Naive thymus-derived CD4-positive, alpha-beta T cell (primary cell): ENCODE measurements at places on chromosomes 13 and 19.

- DNase-seq = no peak
These were observed 1.7 kb downstream of the PRDX2 start for GRCh38 chr19:12799742-12800465.

DNA sequence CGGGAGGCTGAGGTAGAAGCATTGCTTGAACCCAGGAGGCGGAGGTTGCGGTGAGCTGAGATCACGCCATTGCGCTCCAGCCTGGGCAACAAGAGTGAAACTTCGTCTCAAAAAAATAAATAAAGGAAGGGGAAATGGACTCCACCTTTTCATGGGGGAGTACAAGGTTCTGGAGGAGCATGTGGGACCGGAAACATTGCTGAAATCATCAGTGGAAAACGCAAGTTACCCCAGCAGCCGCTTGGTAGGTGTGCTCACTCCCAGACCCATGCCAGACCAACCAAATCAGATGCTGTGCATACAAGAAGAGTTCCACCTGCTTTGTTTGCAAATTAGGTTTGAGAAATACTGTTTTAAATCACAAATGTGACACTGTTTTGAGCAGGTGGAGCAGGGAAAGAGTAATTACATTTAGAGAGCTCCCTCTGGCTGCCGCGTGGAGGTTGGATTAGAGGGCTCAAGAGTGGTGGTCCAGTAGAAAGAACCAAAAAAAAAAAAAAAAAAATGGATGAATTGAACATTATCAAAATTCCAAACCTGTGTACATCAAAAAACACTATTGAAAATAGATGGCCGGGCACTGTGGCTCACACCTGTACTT, 4.9 kb downstream of the ERICH4 start:
- no peak for DNase-seq

- peak; percentile 51 for DNase-seq
These were observed 4.7 kb upstream of the GJB2 start for GRCh38 chr13:20197361-20197834.

DNA sequence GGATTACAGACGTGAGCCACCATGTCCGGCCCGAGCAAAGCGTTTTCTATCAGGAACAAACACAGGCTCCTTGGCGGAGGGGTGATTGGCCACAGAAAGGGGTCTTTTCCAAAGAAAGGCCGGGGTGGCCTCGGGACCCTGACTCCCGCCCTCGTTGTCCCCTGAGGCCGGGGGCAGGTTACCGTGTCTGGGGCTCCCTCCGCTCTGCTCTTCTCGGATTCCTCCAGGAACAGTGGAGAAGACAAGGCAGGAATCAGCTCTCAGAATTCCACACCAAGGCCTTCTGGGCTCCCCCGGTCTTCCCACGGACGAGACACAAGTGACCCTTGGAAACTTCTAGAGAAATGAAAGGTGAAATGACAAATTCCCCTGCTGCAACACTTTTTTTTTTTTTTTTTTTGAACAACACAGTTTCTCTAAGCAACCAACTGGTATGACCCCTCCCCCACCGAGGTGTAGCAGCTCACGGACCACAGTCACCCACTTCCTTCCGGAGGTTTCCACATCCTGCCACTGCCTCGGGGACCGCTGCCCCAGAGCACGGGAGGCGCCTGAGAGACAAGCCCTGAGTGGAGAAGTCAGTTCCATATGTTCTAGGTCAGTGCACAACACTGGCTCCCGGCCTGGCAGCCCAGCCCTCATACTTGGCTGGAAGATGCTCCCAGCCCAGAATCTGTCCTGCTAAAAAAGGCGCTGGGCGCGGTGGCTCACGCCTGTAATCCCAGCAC, 11.0 kb downstream of the MOB3A start:
- peak; percentile 95 for DNase-seq

DNA sequence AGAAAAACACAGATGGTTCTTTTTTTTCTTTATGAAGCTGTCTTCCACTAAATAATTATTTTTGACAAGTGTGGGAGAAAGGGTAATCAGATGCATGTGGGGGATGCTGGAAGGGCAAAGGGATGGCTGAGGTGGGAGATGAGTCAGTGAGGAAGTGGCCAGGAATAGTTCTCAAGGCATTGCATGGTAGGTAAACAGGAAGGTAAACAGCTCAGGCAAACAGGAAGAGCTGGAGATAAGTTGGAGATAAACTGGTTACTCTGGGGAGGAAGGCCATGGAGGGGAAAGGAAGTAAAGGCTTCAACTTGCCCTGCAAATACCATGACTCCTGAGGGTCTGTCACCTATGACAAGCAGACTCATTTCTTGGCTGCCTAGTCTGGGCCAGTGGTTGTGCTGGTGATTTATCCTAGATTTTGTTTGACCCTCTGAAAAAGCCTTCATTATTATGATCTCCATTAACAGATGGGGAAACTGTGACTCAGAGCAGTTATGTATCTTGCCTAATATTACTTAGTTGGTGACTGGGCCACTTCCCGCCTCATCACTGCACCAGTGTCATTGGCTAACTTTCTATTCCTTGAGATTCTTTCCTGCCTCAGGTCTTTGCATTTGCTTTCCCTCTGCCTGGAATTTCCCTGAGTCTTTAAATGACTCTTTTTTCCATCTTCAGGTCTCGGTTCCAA, 17.1 kb downstream of the ACTL9 start:
- no peak for DNase-seq

DNA sequence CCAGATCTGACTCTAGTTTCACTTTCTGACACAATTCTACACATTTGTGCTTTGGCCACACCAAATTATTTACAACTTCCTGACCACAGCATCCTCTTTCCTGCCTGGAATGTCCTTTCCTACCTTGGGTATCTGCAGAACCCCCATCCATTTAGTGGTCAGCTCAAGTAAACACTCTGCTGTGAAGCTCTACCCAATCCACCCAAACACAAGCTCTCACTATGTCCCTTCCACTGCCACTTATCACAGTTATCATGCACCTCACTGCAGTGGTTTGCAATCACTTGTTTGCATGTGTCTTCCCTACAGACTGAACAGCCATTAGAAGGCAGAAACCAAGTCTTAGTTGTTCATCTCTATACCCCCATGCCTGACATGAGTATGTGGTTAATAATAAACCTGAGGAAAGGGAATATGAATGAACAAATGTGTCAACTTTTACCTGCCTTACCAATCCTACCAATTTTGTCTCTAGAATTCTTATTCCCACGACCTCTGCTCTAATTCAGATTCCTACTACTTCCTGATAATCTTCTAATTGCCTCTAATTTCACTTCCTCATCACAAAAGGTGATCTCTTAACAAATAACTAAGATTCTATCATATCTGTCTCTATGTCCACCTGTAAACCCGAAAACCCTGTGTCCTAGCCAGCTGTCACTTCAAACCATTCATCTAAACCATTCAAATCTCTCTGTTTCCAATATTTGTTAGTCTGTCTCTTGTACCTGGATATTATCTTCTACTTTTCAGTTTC, 25.1 kb downstream of the LNX2 start:
- no peak for DNase-seq

DNA sequence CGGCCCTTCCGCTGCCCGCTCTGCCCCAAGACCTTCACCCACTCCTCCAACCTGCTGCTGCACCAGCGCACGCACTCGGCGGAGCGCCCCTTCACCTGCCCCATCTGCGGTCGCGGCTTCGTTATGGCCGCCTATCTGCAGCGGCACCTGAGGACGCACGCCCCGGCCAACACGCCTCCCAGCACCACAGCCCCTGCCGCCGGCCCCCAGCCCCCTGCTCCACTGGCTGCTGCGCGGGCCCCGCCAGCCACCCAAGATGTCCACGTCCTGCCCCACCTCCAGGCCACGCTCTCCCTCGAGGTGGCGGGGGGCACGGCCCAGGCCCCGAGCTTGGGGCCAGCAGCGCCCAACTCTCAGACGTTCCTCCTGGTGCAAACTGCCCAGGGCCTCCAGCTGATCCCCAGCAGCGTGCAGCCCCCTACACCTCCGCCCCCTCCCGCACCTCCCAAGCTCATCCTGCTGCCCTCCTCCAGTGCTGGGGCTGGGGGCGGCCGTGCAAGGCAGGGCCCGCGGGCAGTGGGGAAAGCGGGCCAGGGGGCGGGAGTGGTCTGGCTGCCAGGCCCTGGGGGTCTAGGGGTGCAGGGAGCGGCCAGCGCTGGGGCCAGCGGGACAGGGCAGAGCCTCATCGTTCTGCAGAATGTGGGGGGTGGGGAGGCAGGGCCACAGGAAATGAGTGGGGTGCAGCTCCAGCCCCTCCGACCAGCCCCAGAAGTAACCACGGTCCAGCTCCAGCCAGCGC, 1.9 kb upstream of the NAT14 start:
- no peak for DNase-seq

- DNase-seq = no peak
These were observed 235.2 kb downstream of the KLF5 start for GRCh38 chr13:73293913-73294523.

GRCh38 chr13:78341032-78341431, 262.3 kb downstream of the POU4F1 start:
- no peak for DNase-seq

DNA sequence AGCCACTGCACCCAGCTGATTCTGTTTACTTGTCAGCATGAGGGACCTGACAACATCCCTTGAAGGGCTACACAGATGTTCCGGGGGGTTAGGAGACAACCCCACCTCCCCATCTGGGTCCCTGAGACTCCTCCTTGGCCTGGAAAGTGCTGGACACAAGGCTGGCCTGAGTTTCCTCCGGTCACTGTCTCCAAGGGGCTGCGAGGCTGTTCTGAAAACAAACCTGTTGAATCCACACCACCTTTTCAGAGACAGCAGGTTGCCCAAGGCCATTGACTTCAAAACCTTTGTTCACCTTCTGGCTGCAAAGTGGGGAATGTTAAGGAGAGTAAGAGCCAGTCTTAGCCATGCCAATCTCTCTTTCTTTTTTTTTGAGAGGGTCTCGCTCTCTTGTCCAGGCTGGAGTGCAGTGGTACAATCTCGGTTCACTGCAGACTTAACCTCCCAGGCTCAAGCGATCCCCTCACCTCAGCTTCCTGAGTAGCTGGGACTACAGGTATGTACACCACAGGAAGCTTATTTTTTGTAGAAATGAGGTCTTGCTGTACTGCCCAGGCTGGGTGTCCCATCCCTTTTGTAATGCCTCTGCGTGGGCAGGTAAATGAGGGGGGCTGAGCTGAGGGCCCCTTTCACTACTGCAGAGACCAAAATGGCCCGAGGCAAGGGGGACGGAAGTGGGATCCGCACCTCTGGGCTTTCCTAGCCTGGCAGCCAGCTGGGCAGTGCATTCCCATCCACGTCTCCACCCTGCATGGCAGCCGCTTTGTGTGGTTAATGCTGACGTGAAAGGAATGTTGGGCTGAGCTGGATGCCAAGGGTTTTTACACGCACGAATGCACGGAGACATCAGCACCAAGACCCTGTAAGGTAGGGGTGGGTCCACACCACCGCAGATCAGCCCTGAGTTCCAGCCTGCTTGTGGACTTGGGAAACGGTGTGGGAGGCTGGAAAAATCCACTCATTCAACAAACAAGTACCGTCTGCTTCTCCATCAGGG, 1.9 kb upstream of the ZNF628 start:
- DNase-seq = no peak

GRCh38 chr13:32837307-32837972, 178.8 kb upstream of the KL start:
- no peak for DNase-seq

- peak; percentile 82 for DNase-seq
These were observed 46.7 kb downstream of the GAS6 start for GRCh38 chr13:113816946-113817859.
